ENCODE measurements at places on chromosomes 7 and 10. TPM values are rescaled to one million over a fixed set of nuclear protein-coding genes. Genes with fewer than 3 reads are reported as not detected.

The CALHM1 gene
- total RNA-seq = not detected

- H3K36me3 ChIP-seq = no peaks in the 10 kb centered on the region
- no peak overlapping the region for H3K4me3 ChIP-seq
- H3K27ac ChIP-seq = no peak overlapping the region
- no peaks in the 10 kb centered on the region for H3K27me3 ChIP-seq
- H3K4me1 ChIP-seq = peaks cover 7% of the 10 kb centered on the region
- DNase-seq = no peak
Measured at GRCh38 chr7:143238289-143238980, 16.6 kb downstream of the TAS2R40 start.

GRCh38 chr10:90399782-90400181, 458.1 kb downstream of the HTR7 start:
- no peak for DNase-seq
- no peak overlapping the region for H3K4me3 ChIP-seq
- no peaks in the 10 kb centered on the region for H3K27me3 ChIP-seq
- H3K36me3 ChIP-seq = no peaks in the 10 kb centered on the region
- H3K4me1 ChIP-seq = no peaks in the 10 kb centered on the region
- no peak overlapping the region for H3K27ac ChIP-seq

The SP8 gene
- total RNA-seq = not detected

DNA sequence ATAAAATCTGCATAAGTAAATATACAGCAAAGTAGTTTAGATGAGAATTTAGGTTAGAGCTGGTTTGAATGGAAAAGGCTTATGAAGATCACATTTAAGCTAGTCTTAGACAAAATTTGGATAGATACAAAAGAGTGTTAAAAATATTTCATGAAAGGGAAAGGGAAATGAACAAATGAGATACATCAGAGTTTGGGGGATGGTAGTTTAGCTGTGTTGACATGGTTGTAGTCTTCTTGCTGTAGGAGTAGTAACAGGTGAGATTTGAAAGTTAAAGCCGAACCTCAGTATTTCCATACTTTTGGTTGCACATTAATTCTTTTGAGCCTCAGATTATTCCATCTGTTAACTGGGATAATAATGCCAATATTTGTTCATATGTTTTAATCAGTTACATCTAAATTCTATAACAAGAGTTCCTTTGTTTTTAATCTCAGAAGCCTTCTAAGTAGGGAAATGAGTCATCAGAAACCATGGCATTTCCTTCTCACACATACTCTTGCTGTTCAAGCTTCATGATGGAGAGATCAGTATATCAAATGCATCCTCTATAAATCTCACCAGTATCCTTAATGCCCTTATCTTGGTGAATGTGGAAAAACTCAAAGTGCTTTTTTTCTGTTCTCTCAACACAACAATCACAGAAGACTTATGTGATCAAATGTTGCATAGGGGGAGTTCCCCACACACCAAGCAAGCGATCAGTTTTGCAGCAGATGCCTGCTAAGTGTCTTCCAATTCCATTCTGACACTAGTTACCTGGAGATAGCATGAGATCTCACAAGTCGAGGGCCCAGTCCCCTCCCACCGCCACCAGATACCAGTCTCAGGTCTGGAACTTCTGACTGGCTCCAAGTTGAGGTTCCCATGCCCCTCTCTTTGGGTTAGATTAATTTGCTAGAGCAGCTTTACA, 84.7 kb downstream of the MAPK8 start:
- H3K4me3 ChIP-seq = no peak overlapping the region

DNA sequence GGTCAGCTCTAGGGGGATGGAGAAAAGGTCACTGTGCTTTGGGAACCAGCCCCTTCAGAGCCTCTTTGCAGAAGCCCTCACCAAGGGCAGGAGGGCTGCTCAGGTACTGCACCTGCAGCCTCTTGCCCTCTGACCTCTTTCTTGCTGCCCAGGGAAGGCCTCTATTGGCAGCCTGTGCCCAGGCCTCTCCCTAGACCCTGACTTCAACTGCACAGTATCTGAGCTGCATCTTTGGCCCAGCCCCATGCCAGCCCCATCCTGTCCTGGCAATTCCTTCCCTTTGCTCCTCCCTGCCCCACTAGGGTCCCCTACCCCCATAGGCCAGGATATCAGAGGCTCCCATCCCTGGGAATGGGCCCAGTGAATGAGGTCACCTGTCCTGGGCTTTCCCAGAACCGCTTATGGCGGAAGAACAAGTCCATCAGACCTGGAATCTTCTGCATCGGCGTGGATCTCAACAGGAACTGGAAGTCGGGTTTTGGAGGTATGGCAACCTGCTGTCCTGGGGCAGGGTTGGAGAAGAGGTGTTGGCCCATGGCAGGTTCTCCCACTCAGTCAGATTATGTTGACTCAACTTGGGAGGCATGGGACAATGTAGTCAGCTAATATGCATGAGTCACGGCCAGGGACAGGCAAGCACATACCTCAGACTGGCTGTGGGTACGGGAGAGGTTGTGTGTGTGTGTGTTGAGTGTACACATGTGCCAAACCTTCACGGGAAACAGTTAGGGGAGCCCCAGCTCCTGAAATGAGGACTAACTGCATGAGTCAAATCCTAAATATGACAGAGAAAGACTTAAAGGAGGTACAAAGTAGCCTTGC, 17.1 kb upstream of the CPA1 start:
- no peaks in the 10 kb centered on the region for H3K4me1 ChIP-seq
- H3K27me3 ChIP-seq = no peaks in the 10 kb centered on the region
- H3K27ac ChIP-seq = no peak overlapping the region

- H3K4me1 ChIP-seq = no peaks in the 10 kb centered on the region
- H3K36me3 ChIP-seq = no peaks in the 10 kb centered on the region
- H3K27ac ChIP-seq = no peak overlapping the region
- H3K4me3 ChIP-seq = no peak overlapping the region
Measured at GRCh38 chr7:21704359-21704758, 161.5 kb downstream of the DNAH11 start.
